ENCODE measurements at places on chromosomes 5 and 9.

DNA sequence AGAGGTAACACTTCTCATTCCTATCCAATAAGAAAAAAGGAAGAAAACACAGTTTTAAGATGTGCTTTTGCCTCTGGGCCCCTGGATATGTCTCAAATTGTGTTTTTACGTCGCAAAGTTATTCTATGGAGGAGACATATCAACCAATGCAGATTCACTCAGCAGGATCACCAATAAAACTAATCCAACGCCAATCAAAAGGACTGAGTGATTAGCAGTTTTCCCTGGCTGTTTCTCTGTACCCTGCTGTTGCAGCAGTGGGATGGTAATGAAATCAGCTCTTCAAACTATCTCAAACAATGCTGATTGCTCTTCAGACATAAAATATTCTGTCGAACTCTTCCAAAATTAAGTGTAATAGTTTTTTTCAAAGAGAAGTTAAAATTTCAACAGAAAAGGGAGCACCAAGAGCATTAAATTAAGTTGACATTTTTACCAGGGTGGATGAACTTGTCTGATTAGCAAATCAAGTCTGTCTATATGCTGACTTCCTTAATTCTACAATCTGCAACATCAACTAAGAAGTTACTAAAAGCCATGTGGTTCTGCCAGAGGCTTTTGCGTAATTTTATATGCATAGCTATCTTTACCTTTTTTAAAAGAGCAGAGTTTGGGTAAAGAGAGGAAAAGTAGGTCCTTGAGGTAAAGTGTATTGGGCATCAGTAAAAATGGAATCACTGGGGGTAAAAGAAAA lies 9.7 kb upstream of the HK3 start:
- DNase-seq, result no peak

DNA sequence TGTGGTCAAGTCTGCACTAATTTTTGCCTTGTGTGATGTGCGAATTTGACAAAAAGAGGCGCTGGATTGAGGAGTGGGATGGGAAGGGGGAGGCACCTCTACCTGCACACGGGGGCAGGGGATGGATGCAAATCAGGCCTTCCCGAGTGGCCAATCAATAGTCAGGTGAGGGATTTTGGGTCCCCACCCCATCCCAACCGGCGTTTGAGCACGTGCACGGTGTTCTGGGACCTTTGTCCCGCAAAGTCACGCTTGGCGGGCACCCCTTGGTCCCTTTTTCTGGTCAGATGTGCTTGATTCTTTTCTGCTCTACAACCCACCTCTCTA lies 685 bp upstream of the ADAMTS19 start:
- no peak for DNase-seq

DNA sequence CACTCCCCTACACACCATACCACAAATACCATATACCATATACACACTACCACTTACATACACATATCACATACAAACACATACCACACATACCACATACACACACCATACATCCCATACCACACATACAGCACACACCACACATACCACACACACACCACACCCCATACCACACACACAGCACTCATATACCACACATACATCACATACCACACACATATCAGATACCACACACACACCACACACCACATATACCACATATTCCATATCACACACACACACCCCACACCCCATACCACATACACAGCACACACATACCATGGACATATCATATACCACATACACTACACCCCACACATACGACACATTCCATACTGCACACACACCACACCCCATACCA lies 276.6 kb downstream of the GADD45G start:
- DNase-seq, result peak; percentile 1

DNA sequence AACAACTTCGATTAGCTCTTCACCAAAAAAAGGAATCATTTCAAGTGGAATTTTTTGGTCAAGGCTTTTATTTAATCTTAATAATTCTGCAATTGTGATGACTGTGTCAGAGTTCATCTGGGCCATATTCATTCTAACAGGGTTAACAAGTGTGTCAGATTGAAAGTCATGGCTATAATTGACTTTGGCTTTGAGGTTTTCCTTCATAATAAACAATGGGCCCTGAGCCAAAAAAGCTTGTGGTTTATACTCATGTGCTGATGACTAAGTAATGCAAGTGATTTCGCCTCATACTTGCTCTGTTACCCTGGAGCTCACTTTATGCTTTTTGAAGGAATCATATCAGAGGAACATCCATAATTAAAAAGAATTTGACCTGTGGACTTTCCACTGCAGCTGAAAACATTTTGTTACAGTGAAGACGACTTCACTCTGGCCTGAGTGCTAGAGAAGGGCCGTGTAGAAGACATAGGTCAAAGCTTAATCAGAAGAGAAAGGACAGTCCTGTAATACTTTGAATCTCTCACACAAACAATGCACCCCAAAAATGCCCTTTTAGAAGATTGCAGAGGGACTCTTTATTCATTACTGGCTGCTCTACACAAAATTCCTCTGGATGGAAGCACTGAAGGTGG lies 101.7 kb downstream of the GDNF start:
- DNase-seq, result peak; percentile 24

DNA sequence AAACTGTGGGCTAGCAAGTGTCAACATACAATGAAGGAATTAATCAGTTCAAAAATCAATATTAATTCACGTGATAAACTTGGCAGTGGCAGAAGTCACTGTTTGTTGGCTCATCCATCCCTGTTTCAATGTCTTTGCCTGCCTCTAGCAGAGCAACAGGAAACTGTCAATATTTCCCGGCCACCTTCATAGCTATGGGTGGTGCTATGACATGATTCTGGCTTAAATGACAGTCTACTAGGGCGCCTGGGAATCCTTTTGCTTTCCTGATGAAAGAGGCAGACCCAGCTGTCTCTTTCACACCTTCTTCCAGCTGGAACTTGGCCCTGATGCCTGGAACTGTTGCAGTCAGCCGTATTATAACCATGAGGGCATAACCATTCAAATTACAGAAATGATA lies 72.1 kb upstream of the DNAH5 start:
- DNase-seq, result no peak

DNA sequence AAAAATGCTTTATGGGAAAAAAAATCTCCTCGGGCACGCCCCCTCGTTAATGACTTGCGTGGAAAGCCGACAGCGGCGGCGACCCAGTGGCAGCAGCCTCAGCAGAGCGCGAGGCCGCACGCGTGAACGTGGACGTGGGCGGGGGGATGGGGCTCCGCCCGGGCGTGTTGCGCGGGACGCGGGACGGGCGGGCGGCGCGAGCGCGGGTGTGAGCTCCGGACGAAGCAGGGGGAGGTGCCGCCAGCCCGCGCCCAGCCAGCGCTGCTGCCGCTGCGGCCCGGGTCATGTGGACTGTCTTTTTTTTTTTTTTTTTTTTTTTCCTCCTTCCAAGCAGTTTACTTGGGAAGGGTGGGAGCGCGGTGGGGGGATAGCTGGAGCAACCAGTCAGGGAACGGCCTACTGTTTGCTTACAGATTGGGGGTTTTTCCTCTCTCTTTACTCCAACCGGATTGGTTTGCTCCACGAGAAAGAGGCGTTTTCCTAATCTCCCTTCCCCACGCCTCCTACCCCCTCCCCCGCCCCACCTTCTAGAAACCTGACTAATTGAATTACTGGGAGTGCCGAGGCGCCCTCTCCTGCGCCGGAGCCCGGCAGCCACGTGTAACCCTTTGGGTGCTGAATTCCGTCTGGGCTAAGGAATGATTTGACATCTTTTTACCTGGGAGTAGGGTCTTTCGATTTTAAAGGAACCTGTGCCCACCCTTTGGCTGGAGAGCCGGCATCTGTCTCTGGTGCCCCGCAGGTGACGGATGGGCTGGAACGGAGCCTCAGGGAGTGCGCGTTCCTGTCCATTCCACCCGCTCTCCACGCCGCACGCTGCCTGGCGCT lies 1.7 kb upstream of the EFNA5 start:
- DNase-seq, result no peak

DNA sequence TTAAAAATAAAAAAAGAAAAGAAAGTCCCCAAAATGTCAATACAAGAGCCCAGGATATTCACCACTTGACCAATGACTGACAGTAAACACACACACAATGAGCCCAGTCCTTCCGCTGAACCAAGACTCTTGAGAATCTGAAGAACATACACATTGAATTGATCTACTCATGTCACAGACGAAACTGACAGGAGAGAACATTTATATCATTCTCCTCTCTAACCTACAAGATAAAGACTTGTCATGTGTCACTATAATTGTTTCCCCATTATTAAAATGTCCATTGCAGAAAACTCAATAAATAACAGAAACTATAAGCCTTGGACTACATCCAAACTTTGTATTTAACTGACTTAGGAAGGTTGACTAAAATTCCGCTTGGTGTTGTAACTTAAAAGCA lies 296.7 kb downstream of the EPB41L4A start:
- DNase-seq, result no peak

GRCh38 chr9:132991351-132992300 lies 13.1 kb downstream of the GFI1B start:
- DNase-seq, result no peak

GRCh38 chr9:35560625-35561337 lies 44.3 kb upstream of the TESK1 start:
- no peak for DNase-seq

- no peak for DNase-seq
Observed at GRCh38 chr9:90007516-90008440, 403.0 kb downstream of the GADD45G start.

DNA sequence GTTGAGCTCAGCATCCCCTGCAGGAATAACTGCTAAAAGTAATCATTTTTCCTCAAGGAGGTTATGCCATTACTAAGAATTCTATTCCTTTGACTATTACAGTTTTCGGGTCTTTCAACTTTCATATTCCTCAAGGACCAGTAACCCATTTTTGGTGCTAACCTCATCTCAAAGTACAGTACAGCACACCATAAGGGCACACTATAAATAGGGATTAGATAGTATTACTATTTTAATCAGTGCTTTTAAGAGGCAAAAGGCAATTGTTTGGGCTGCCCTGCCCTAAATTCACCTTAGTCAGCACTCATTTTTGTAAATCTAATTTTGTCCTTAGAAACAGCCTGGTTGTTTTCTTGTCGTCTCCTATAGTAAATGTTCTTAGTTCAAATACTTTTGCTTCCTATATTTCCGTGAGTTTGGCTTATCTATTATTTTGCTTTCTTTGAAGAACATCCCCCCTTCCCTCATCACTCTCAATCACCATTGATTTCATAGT lies 13.6 kb upstream of the GARNL3 start:
- DNase-seq, result no peak

- no peak for DNase-seq
Observed at GRCh38 chr5:179436321-179437122, 91.3 kb upstream of the ADAMTS2 start.

DNA sequence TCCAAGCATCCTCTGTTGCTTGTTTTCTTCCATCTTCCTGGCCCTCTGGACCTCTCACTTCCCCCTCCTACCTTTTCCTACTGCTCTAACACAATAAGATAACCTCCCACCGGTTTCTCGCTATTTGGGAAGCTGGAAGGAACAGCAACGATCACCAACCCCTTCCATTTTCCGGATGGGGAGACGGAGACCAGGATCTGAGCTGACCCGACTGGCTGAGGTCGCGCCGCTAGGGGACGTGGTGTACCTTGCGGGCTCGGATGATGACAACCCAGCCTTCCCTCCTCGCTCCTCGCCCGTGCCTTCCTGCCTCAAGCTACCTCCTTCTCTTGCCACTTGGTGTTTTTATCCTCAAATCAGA lies 1.9 kb downstream of the LPAR1 start:
- DNase-seq, result no peak

GRCh38 chr9:5631026-5631425 lies 2.1 kb downstream of the RIC1 start:
- DNase-seq, result no peak

DNA sequence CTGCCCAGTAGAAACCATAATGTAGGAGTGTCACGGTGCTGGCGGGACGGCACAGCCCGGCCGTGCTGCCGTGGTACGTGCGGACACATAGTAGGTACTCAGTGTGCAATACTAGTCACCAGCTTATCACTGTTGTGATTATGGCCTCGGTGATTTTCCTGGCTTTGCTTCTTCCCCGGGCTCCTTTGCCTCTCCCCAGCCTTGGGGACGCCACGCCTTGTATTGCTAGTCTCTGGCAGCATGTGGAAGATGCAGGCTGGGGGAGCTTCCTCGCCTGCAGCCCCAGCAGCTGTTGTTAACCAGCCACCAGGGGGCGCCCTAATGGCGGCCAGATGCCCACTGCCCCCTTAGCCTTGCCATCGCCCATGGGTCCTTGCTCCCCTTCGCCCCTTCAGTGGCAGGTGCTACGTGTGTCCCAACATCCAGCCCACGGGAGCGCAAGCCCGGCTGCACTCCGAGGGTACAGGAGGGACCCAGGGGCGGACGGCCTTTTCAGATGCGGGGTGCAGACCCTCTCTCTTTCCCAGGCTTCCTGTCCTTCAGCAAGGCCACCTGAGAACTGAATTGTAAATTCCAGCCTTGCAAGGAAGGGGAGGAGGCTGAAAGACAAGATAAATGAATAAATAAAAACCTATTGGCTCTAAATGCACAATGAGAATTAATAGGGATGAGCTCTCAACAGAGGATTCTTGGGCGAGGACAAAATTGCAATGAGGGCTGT lies 8.0 kb downstream of the NTNG2 start:
- DNase-seq, result peak; percentile 55

DNA sequence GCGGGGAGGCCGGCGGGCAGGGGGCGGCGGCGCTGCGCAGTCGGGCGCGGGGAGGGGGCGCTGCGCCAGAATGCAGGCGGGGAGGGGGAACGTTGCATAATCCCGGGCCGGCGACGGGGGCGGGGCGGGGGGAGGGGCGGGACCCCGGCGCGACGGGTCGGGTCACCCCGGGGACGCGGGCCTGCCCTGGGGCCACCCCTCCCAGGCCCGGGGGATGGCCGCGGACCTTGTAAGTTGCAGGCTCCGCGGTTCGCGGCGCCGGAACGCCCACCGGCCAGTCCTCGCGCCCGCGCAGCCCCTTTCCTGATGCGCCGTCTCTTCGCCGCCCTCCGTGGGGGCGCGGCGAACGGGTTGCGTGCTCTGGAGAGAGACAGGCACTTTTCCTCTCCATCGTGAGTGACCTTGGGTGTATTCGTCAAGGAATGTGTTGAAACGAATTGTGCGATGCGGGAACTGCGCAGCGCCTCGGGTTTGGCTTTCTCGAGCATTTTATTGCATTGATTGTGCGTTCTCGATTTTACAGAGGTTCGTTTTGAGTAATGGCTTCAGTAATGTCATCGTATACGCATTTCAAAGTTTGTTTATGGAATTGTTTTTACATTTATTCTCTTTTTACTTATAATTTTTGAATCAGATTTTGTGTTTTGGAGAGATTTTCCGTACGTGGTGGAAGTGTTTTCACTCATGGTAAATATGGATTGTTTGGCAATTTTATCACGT lies 802 bp downstream of the SPIN1 start:
- peak; percentile 35 for DNase-seq

GRCh38 chr5:158761161-158761560 lies 338.6 kb downstream of the EBF1 start:
- DNase-seq, result no peak

- DNase-seq, result no peak
Observed at GRCh38 chr5:171542525-171543140, 123.2 kb downstream of the FGF18 start.

GRCh38 chr5:169283887-169284286 lies 17.1 kb downstream of the SLIT3 start:
- DNase-seq, result no peak
